ENCODE measurements at places on chromosomes 16 and 17.

- ATAC-seq = peak; percentile 81
Measured at GRCh38 chr17:74605361-74605760, 13.3 kb upstream of the CD300LD start.

- no peak for ATAC-seq
Measured at GRCh38 chr17:13563866-13564265, 37.9 kb downstream of the HS3ST3A1 start.

- ATAC-seq = no peak
Measured at GRCh38 chr17:2191785-2192184, 111.8 kb downstream of the SMG6 start.

DNA sequence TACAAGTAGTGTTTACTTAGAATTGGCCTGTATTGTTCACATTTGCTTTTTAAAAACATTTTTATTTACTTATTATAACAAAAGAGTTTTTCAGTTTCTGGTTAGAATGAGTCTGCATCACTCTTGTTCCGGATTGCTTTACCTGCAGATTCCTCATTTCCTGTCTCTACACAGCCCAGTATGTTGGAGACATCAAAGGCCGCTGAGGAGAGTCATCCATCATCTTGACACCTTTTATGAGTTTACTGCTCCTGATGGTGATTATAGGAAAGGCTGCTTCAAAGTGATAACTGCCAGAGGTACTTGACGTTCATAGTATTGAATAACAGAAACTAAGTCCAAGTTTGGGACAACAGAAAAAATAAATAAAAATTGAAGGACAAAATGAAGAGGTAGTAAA is 490.5 kb upstream of the CA10 start:
- ATAC-seq = no peak

DNA sequence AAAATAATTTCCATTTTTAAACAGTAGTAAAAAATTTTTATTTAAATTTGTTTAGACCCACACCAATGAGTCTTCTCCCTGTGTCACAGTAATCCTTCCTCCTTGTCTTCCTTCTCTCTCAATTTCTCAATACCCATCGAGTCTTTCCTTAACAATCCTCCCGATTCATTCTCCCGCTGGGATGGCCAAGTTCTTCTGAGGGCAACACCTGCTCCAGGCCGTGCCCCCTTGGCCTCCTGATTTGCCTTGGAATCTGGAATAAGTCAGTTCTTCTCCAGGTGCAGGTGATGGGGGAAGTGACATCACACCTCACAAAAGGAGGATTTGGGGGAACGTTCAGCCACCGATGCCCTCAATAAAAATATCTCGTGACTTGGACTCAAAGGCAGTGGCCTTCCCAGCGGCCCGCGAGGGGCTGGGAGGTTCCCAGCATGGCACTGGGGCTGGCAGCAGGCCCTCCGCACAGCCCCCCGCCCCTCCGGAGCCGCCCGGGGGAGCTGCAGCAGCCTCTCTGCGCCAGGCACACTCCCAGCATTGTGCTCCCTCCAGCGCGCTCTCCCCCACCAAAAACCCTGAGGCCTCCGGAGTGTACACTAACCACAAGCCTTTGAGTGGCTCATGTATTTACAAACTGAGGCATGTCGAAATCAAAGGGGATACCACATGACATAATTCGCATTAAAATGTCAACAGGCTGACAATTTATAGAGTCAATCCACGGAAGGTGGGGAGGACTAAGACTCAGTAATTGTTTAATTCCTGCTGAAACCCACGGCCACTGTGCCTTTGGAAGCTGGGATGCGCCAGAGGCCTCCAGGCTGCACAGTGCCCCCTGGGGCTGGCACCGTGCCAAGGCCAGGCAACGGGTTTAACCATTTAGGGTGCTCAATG is 120.5 kb downstream of the ZFHX3 start:
- ATAC-seq = peak; percentile 92

DNA sequence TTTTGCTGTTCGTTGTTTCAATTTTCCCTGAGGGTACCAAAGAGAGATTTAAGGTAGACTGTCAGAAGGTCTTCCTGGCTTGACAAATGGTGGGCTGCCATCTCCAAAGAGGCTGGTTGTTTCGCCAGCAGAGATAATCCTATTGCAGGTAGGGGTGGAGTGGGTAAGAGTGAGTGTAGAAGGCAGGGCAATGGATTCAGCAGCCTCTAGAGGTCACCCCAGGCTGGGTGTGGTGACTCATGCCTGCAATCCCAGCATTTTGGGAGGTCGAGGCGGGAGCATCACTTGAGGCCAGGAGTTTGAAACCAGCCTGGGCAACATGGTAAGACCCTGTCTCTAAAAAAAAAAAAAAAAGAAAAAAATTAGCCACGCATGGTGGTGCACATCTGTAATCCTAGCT is 34.6 kb downstream of the DCAKD start:
- peak; percentile 30 for ATAC-seq

DNA sequence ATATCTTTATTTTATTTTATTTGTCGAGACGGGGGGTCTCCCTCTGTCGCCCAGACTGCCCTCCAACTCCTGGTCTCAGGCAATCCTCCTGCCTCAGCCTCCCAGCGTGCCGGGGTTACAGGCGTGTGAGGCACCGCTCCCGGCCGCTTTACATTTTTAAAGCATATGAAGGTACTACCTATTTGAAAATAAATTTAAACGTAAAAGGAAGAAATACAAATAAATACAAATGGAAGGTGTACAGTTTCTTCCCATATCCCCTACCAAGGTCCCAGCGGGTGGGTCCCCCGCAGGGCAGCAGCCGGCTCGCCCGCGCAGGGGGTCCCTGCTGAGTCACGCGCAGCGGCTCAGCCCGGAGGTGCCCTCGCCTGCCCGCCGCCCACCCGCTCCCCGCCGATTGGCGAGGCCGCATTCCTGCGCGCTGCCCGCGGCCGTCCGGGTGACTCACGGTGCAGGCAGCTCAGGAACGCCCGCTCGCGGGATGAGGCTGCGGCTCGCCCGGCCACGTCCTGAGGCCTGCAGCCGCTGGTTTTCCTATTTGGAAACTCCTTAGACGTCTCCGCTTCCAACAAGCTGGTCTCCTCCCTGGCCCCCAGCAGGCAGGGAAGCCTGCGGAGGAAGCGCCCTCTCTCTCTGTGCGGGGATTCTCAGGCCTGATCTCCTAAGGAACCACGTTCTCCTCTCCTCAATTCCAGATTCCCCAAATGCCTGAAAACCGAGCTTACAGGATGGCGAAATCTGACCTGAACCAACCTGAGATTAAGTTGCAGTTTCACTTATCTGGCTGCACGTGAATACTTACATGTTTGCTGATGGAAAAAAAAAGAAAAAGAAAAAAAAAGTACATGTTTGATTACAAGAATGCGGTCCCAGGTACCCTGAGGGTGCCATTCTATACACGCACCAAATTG is 54.8 kb upstream of the MAP3K14 start:
- peak; percentile 90 for ATAC-seq

DNA sequence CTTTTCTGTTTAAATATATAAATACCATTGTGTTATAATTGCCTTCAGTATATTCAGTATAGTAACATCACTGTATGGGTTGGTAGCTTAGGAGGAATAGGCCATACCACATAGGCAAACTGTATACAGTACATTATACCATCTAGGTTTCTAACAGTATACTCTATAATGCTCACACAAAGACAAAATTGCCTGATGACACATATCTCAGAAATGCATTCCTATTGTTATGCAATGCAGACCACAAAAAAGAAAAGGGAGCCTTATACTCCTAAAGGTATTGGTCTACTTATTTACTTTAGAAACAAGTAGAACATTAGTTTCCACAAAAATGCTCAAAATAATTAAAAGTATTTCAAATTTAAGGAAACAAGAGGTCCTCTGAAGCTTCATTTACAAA is 47.9 kb downstream of the SETD6 start:
- peak; percentile 43 for ATAC-seq

- peak; percentile 44 for ATAC-seq
Measured at GRCh38 chr16:58451265-58451689, 48.7 kb upstream of the NDRG4 start.

GRCh38 chr16:89314854-89315253 is 97.4 kb downstream of the ZNF778 start:
- ATAC-seq = no peak
